ENCODE measurements at places on chromosomes 1 and 21. TPM values are rescaled to one million over a fixed set of nuclear protein-coding genes. Genes with fewer than 3 reads are reported as not detected.

The OR6N1 gene
- not detected for total RNA-seq

The PKP1 gene
- not detected for total RNA-seq

The DSTYK gene
- total RNA-seq = 15.3 TPM

The KIF17 gene
- total RNA-seq = 1.0 TPM

The LDLRAD1 gene
- not detected for total RNA-seq

The ST6GALNAC3 gene
- 3.8 TPM for total RNA-seq

DNA sequence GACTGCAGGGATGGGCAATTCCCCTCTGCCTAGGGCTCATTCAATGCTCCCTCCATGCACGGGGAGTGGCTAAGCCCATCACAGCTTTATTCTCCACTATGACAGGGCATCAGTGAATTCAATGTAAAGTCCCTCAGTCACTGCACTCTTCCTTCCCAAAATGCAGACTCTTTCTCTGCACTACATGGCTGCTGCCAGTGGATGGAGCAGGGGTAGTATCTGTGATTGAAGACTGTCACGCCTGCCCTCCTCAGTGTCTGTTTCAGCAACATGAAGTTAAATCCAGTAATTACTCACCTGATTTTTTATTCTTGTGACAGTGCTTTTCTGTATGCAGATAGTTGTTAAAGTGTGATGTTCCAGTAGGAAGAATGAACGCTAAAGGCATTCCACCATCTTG lies 1323.2 kb downstream of the AMY1C start:
- DNase-seq = no peak

DNA sequence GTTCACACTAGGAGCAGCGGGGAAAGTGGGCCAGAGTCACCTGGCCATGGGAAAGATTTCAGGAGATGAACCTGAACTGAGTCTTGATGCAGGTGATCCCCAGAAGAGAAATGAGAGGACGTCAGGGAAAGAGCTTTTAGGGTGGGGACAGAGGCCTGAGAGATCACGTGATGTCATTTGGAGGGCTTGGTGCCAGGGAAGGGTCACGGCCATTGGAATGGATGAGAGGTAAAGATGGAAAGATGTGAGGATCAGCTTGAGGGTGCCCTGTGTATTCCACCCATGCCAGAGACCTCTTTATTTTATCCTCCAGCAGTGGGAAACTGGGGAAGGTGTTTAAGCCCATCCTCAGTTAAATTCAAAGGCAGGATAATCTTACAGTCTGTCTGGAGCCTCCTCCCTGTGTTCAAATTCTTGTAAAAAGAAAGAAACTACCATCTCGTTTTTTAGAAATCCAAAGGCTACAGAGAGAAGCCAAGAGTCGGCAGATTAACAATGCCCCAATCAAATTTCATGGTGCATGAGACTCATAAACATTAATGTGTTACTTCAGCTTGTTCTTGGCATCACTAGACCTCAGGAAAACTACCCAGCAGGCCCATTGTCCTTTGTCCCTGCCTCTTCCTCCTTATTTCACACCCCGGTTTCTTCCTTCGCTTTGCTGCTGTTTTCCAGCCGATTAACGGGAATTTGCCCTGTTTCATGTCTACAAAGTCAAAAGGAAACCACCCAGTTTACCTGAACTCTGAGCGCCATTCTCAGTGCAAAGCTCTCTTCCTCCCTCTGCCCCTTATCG lies 93.1 kb upstream of the LRRC8D start:
- DNase-seq = no peak

DNA sequence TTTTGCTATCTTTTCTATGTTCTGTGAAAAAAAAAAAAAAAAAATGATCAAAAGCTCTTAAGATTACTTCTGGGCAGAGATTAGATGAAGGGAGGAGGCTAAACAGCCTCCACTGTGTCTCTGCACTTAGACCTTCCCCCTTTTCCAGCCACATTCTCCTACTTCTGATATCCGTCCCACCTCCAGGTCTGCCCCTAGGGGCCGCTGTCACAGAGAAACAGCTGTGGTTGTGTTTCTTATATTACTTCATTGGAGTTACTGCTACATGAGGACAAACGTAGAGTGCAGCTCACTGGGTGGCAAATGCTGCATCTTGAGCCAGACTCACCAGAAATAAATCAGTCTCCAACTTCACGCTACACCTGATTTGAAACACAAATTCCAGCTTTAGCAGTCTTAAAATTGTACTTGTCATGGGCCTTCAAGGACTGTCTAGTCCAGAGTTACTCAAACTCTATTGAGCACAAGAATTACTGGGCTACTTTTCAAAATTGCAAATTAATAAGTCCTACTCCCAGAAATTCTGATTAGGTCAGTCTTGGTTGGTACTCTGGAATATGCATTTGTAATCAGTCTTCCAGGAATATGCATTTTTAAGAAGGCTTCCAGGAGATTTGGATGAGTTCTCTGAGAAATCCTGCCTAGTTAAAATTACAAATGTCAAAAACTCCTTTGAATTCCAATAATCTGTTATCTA lies 125.2 kb upstream of the PTBP2 start:
- no peak for DNase-seq

DNA sequence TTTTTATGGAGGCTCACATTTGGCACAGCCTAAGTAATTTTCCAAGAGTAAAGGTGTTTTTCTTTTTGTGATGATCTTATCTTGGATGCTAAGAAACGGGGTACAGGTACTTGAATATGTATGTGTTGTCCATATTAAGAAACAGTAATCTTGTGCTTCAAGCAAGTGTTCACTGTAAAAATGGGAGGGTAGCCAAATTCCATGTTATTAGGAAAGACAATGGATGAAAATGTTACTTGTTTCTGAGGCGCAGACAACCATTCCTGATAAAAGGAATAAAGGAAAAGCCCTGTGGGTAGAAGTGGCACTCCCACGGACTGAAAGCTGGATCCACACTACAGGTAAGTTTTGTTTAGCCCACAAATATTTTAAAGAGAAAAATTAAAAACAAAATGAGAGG lies 15.6 kb downstream of the C21orf91 start:
- no peak for DNase-seq

DNA sequence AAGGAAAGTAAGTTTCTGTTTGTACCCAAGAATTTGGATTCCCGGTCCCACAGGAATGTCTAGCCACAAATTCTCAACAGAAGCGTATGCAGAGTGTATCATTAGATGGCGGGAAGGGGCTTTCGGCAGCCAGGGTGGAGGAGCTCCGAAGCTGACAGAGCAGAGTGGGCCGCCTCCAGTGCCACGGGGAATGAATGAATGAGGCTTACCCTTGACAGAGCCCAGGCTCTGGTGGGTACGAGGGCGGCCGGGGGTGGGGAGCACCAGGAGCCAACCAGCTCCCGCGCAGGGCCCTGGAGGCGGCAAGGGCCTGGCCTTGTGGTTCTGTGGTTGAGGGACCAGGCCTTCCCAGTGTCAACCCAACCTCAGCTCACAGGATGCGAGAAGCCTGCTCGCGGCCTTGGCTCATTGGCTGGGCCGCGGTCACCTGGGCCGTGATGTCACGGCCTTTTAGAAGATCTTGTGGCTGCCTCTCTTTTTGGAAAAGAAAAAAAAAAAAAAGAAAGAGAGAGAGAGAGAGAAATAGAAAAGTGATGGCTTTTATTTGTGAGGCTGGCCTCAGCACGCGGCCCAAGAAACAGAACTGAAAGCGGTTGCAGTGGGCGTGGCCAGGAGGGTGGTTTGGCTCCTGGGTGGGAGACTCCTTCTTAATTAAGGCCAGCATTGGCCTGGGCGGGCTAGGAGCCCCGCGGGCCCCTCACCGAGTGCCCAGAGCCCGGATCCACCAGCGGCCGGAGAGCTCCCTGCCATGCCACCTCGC lies 34.9 kb upstream of the RUNX3 start:
- peak; percentile 98 for DNase-seq

DNA sequence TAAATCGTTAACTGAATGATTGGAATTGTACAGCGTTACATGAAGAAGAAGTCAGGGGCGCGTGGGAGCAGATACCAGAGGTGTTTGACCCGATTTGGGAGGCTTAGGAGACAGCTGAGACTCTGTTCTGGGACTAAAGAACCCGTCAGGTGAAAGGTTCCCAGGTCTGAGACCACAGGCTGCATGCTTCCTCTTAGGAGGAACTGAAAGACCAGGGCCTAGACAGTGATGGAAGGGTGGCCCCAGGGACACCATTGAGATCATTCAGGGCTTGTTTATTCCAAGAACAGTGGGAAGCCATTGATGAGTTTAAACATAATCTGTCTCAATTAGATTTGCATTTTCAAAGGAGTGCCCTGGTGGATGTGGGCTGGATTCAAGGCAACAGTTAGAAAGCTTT lies 904 bp downstream of the KLF17 start:
- no peak for DNase-seq

DNA sequence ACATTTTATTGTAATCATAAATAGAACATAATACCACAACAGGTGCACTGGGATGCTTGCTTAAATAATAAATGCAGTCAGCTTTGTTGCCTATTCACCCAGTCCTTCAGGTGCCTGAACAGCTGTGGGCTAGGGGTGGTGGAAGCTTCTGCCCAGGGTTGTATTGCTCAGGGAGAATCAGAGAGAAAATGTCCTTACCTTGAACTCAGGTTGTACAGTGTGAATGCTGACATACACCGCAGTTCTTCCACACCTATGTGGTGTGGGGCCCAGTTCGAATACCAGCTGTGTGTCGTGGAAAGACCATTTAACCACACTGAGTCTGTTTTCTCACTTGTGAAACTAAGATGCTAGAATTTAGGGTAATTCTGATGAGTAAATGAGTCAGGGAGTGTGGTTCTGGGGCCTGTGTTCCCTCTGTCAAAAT lies 115.7 kb upstream of the ATP1A1 start:
- peak; percentile 29 for DNase-seq

GRCh38 chr1:235015291-235015985 lies 113.2 kb downstream of the TOMM20 start:
- peak; percentile 80 for DNase-seq

DNA sequence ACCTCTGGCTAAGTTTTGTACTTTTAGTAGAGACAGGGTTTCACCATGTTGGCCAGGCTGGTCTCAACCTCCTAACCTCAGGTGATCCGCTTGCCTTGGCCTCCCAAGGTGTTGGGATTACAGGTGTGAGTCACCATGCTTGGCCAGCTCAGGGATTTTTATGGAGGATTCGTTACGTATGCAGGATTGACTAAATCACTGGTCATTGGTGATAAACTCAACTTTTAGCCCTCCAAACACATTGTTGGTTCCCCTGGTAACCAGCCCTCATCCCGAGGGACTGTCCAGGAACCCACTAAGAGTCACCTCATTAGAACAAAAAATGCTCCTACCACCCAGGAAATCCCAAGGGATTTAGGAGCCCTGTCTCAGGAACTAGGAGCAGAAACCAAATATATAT lies 40.4 kb downstream of the ST3GAL3 start:
- no peak for DNase-seq

DNA sequence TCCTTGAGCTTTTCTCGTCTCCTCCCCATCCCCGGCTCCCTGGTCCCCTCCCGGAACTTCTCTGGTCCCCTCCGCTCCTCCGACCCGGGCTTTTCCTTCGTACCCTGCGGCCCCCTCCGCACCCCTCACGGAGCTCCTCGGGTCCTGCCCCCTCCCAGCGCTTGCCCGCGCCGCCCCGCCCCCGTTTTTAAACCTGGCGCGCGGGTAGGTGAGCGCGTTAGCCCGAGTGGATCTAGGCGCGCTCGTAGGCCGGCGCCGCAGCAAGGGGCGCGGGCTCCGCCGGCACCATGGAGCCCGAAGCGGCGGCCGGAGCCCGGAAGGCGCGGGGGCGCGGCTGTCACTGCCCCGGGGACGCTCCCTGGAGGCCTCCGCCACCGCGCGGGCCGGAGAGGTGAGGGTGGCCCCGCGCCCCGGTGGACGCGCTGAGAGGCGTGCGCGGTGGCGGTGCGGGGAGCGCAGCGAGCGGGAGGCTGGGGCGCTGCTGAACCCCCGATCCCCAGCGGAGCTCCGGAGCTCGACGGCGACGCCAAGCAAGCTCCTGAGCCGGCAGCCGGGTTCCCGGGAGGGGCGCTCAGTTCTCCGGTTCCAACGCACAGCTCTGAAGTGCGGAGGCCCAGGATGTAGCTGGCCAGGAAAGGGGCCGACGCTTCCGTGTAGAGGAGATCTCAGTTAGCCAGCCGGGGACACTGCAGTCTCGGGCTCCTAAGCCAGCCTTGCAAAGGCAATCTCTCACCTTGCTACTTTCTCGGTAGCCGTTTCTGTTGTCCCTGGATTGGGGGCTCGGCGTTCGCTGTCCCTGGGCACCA lies at the start of gene RIPPLY3:
Gene RIPPLY3, plus strand, starts transcription at position 217 of the 806 bp plus-strand sequence. Its CDS starts 71 bp downstream, at position 288.
- DNase-seq = no peak

- DNase-seq = no peak
Measured at GRCh38 chr1:110083866-110084226, 13.4 kb upstream of the ALX3 start.

GRCh38 chr1:205109711-205110110 lies 12.1 kb downstream of the RBBP5 start:
- DNase-seq = no peak

DNA sequence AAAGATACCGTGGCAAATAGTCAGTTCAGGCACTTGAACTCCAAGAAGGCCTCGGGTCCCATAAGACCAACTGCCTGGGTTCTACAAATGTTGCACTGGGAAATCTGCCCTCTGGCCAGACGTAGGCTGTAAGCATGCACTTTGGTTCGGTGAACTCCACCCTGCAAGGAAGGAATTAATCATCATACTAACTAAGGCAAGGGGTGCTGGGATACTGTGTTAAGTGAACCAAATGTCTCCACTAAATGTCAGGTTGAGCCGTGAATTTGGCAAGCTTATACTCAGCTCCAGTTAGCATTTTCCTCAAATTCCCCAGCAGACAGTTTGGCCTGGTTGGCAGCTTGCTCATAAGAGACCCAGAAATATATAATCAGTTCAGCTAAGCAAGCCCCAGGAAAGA lies 385.9 kb downstream of the GPATCH2 start:
- DNase-seq = no peak

GRCh38 chr1:205241366-205242030 lies 13.8 kb downstream of the TMCC2 start:
- DNase-seq = peak; percentile 44

- peak; percentile 3 for DNase-seq
Measured at GRCh38 chr1:237562242-237562823, 328.4 kb downstream of the ZP4 start.

DNA sequence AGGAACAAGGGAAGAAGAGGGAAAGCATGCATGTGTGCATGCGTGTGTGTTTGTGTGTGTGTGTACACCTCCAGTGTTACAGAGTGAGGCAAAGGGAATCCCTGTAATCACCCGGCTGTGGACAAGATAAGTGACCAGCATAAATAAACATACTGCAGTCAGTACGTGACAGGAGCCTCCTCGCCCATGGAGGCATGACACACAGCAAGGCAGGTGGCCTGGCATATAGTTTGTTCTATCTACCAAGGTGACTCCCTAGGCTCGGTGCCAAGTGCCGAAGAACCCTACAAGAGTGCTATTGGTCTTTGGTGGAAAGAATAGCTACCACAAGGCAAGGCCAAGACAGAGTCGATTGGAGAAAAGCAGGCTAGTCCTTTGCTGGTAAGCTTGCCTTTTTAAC lies 31.7 kb upstream of the HEATR1 start:
- DNase-seq = no peak

GRCh38 chr1:60888126-60888525 lies 194.2 kb upstream of the NFIA start:
- DNase-seq = no peak

- DNase-seq = no peak
Measured at GRCh38 chr1:85650645-85651044, 57.6 kb downstream of the ZNHIT6 start.

- DNase-seq = no peak
Measured at GRCh38 chr1:229993060-229993459, 74.0 kb upstream of the GALNT2 start.

GRCh38 chr1:176820391-176821031 lies 344.0 kb downstream of the ASTN1 start:
- no peak for DNase-seq

GRCh38 chr1:248804771-248805681 lies 20.7 kb downstream of the SH3BP5L start:
- no peak for DNase-seq

GRCh38 chr1:238223076-238223640 lies 332.4 kb upstream of the ZP4 start:
- DNase-seq = no peak

- no peak for DNase-seq
Measured at GRCh38 chr21:14683063-14683462, 136.9 kb upstream of the SAMSN1 start.

Measured in activated naive CD4-positive, alpha-beta T cell treated with anti-CD3 and anti-CD28 coated beads, Interleukin-2, amount 50 U/mL, for 72 hours (primary cell).